Activated CD4-positive, alpha-beta T cell treated with anti-CD3 and anti-CD28 coated beads for 4 hours (primary cell): ENCODE measurements at places on chromosomes 16 and 17.

- DNase-seq, result no peak
These were observed 34.8 kb downstream of the TMEM235 start for GRCh38 chr17:78266231-78266631.

DNA sequence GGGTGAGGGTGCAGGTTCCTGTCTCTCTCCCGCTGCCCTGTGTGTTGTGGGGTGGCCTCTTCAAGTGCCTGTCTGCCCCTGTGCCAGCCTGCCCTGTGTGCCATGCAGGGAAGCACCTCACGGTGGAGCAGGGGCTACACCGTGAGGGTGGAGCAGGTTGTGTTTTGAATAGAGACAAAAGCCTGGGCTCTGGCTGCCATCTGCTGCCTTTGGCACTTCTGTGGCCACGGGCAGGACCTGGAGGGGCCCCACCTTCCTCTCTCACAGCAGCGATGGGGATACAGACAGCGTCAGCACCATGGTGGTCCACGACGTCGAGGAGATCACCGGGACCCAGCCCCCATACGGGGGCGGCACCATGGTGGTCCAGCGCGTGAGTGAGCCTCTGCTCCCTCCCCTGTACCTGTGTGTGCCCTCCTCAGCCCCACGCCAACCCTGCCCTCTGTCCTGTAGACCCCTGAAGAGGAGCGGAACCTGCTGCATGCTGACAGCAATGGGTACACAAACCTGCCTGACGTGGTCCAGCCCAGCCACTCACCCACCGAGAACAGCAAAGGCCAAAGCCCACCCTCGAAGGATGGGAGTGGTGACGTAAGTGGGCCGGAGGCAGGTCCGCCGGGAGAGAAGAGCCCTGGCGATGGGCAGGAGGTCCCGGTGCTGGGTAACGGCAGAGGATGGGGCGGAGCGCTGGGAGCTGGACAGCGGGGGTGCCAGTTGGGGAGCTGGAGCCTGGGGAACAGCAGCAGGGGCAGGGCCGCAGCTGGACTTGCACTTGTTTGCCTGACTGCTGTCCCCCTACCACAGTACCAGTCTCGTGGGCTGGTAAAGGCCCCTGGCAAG, 5.4 kb upstream of the C17orf107 start:
- DNase-seq, result no peak

DNA sequence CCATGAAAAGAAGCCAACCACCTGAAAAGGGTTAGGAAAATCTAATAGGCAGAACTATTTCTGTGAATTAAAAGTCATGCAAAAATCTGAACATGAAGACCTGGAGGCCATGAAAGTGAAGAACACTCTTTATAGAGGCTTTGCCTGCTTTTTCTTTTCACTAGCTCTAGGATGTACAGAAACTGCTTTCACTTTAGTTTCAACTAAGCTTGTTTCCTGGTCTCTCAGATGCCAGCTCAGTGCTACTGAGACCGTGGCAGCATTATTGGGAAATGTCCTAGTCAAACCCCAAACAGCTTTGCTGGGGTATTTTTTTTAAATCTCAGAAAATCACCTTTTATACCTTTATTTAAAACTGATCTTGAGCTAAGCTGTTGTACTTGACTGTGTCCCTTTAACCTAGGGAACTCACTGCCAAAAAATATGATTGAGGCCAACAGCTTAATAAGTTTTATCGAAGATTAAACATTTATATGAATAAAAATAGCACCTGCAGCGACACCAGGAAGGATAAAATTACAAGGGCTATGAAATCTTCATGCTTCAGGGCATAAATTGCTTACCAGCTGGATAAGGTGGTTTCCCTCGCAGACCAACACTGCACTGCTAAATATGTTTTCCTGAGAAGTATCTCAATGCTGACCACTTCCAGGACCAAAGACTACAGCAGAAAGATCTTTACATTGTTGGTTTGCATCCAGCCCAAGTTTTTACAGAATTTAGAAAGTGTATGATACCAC, 621.8 kb upstream of the ZFHX3 start:
- no peak for DNase-seq

- DNase-seq, result no peak
These were observed 69.2 kb downstream of the TANC2 start for GRCh38 chr17:63035271-63035670.

DNA sequence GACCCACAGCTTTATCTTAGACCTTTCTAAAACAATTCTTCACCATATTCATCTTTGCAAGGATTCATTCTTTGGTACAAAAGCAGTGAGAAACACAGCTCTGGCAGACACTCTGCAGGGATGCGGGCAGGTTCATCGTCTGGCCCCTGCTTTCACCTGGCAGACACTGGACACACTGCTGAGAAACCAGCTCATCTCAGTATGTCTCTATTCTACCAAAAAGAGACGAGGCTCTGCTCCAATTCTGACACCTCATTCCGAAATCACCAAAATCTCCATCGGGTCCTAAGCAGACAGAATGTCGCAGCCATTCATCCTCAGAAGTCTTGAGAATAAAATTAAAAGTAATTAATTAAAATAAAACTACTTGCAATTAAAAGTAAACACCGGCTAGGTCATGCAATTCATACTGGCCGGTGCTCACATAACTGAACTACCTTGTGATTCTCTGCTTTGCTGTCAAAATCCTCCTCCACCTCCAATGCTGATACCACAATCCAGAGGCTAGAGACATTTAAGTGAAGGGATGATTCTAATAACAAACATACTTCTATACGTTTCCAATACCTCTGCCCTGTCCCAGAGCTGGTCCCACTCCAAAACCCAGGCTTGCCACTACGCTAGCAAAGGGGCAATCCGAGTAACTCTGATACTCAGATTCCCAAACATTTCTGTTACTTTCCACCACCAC, 1.3 kb downstream of the RNF157 start:
- DNase-seq, result no peak

- DNase-seq, result no peak
These were observed 447.8 kb downstream of the KIF2B start for GRCh38 chr17:54270499-54270898.

DNA sequence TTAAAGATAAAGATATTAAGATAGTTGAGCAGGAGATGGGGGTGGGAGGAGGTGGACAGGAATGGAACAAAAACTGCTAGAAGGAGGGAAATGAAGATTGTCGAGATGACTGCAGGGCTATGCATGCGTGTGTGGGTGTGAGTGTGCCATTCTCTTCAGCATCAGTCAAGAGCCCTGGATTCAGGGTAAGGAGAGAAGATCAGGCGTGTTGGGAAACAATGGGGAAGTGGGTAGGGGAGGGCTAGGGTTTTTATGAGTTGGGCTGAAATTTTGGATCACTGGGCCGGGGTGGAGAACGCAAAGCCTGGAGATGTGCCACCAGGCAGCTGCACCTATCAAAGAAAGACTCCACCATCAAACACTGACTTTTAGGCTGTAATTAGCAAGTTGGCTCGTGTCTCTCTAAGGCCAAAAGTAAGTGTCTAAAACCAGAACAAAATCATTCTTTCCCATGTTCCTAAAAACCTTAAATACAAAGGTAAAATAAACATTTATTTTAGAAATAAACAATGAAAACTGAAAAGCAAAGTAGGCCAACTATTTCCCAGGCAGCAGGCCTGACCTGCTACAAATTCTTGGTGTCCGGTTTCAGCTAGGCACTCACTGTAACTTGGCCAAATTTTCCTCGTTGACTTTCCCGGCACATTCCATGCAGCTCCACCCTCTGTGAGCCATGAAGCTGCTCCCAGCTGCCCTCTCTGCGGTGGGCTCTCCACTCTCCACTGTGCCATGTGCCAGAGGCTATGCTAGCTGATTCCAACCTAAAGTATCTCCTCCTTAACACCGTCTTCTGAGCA, 4.2 kb downstream of the CDRT4 start:
- no peak for DNase-seq

DNA sequence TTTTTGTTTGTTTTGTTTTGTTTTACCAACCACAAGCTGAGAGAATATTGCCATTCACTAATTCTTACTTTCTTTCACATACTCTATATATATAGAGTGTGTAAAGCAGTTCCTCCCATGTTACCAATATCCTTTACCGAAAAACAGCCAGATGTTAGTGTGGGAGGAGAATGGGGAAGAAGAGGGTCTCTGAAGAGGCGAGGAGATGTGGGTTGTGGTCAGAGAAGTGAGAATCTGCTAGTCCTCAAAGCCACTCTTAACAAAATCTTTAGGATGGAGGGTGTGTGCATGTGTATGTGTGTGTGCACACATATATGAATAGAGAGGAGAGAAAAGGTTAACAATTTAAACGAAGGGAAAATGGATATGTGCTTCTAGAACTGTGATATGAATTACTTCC, 80.6 kb downstream of the TUBD1 start:
- no peak for DNase-seq

DNA sequence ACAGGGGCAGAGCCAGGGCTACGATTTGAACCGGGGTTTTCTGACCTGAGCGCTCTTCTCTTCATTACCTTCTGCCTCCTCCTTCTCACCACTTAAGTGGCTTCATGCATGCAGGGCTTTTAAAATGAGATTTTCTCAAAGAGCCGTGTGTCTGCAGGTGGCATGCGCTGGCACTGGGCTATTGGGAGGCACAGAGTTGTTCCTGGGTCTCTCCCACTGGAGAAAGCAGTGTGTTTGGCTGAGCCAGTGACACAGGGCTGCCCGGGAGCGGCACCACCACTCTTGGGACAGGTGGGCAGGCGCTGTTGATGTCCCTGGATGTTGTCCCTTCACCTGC, 218.8 kb upstream of the CHMP6 start:
- no peak for DNase-seq

GRCh38 chr16:49442805-49443204, 69.2 kb downstream of the C16orf78 start:
- DNase-seq, result no peak

DNA sequence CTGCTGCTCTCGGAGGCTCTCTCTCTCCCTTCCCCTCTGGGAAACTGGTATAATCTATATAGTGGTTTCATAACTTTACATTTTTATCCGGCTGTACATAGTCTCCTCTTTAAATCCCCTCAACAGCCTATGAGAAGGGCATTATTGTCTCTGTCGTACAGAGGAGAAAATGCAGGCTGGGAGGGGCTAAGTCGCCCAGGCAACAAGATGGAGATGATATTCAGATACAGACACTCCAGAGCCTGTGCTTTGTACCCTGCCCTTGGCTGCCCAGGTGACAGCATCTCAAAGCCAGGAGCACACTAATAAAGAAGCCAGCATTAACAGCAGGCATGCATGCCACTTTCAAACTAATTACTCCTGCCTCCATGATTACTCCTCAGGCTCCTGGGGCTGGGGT, 4.7 kb upstream of the EIF1 start:
- DNase-seq, result no peak

- DNase-seq, result peak; percentile 73
These were observed 9.6 kb downstream of the IL32 start for GRCh38 chr16:3074860-3075522.

DNA sequence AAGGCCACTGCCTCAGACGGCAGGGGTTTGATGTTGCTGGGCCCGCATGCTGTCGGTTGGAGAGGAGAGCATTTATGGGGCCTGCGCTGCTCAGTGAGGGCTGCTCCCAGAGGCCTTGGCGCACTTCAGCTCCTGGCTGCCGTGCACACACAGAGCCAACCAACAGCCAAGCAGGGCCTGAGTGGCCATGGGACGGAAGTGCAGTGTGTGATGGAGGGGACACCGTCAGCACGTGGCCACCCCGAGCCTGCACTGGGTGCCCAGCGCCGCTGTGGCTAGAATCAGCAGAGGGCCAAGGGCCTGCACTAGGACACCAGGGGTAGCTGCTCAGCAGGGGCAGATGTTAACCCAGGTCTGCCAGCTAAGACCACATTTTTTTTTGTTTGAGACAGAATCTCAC, 21.8 kb downstream of the KLHL36 start:
- no peak for DNase-seq

DNA sequence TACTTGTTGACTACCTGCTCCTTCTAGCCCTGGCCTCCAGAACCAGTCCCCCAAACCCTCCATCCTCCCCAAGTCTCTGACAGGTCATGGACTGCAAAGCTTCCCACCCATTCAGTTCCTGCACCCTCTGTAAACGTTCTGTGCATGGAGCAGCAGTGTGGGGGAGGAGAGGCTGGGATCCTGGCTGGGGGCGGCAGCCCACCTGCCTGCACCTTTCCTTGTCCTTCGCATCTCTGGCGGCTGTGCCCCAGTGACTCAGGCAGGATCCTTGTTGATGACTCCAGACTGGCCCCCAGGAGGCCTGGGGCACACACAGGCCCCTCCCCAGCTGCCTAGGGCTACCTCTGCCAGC, 1.6 kb upstream of the PKMYT1 start:
- DNase-seq, result no peak

- no peak for DNase-seq
These were observed 12.4 kb downstream of the AMZ2 start for GRCh38 chr17:68260051-68260762.

- DNase-seq, result no peak
These were observed 51.6 kb downstream of the NUP93 start for GRCh38 chr16:56781528-56781961.

GRCh38 chr16:73145166-73145880, 97.4 kb upstream of the ZFHX3 start:
- no peak for DNase-seq

DNA sequence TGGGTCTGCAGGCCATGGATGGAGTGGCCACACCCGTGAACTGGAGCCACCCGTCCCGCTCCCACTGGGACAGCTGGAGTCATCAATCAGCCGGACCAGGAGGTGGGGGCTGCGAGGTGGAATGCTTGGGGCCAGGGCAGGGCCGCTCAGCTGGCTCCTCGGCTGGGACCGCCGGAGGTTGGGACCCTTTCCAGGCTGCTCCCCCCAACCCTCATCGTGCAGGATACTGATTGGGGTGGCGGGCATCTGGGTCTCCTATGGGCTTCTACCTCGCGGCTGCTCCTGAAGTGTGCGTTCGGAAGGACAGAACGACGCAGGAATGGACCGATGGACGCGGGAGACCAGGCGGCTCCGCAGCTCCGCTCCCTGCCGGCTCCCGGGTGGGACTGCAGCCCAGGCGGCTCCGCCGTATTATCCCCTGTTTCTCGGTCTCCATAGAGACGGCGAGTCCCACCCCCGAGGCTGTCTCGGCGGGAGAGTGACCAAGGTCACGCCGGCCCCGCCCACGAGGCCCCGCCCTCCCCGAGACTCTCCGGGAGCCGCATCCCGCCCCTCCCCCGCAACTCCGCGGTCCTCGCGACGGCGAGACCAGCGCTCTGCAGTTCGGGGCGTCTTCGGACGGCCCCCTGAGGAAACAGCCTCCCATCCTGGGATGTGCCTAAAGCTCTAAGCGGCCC, at the start of gene TPPP3:
Gene TPPP3, minus strand, starts transcription at position 388 of the 677 bp plus-strand sequence. CDS start 2,387 bp downstream, outside the sequence.
- peak; percentile 19 for DNase-seq

GRCh38 chr17:32563583-32563982, 76.8 kb downstream of the CDK5R1 start:
- DNase-seq, result no peak

GRCh38 chr17:68344701-68345136, 53.4 kb downstream of the ARSG start:
- peak; percentile 39 for DNase-seq
